Hindlimb muscle (tissue), 1 donor: ENCODE measurements at places on chromosomes 1 and 21.

- no peak for DNase-seq
Measured at GRCh38 chr1:38870996-38871395, 2.2 kb downstream of the MYCBP start.

- peak; percentile 77 for DNase-seq
Measured at GRCh38 chr1:201481761-201482493, 12.9 kb upstream of the PHLDA3 start.

GRCh38 chr1:110409316-110409715, 1.8 kb upstream of the LAMTOR5 start:
- no peak for DNase-seq

DNA sequence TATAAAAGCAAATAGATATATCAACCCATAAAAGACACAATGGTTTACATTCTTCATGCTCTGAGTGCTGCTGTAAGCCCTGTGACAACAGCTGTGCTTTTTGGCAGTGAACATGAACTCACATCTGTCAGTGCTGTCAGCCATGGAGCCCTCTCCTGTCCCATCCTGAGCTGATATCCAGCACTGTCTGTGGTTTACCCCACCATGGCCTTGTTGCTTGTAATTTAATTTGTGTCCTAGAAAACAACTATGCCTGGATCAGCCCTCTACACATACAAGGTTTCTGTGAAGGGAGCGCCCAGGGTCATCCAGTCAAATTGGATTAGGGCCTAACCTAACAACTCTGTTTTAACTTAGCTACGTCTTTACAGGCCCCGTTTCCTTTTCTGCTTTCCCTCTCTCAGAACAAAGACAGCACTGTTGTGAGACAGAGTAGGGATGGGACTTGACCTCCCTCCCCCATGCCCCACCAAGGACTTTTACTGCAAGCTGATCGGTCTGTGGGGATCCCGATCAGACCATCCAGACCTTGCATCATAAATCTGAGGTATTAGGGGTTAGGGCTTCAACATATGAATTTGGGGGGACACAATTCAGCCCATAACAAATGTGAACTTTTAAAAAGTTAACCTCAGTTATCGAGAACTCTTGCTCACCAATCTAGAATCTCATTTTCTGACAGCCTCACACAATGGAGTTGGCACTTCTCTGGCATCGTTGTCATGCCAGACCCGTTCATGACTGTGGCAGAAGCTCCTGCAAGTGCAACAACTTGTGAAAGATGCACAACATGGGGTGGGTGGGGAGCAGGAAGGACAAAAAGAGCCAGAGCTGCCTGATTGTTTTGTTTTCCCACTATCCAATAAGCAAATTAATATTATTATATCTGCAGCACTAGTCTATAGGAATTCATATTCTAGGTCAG, 16.4 kb upstream of the SLC44A3 start:
- peak; percentile 79 for DNase-seq

DNA sequence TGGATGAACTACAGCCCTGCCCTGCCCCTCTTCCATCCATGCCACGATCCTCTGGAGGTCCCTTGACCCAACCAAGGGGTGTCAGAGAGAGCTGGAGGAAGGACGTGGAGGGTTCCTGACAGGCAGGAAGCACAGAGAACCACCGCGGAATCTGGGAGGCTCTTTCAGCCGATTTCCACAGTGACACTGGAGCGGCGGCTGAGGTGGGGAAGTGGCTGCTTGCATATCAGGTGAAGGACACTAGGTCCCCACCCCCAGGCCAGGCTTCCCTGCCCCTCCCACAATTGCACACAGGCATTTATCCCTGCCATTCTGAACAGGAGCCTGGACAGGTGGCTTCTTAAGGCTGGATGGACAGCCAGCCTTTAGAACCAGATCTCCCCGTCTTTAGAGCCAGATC, 17.5 kb downstream of the LRRC71 start:
- DNase-seq = no peak

- DNase-seq = no peak
Measured at GRCh38 chr1:225738763-225739162, 38.9 kb upstream of the SRP9 start.

DNA sequence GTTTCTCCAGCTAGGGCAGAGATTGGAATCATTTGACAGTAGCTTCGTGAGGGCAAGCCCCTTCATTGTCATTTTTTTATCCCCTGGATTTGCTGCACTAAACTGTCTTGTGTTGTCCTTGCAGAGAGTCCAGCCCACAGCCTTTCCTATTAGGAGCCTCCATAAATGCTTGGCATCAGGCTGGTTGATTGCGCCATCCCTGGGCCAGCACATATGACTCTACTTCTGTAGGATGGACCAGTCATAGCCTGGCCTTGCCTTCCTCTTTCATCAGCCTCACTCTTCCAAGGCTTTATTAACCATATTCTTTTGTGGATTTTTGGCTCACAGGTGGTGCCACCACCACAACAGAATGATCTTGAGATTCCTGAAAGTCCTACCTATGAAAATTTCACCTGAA, 31.4 kb downstream of the LY9 start:
- DNase-seq = no peak

DNA sequence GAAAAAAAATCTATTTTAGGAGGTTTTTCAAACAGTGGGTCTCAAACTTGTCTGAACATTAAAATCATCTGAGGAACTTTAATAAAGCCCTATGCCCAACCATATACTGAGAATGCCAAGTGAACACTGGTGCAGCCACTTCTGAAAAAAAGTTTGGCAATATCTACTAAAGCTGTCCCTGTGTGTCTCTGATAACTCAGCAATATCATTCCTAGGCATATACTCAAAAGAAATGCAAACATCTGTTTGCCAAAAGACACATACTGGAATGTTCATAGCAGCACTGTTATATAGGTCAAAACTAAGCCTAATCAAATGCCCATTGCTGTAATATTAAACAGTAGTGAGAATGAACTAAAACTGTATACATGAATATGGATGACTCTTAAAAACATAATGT, 74.2 kb upstream of the RGS4 start:
- no peak for DNase-seq

DNA sequence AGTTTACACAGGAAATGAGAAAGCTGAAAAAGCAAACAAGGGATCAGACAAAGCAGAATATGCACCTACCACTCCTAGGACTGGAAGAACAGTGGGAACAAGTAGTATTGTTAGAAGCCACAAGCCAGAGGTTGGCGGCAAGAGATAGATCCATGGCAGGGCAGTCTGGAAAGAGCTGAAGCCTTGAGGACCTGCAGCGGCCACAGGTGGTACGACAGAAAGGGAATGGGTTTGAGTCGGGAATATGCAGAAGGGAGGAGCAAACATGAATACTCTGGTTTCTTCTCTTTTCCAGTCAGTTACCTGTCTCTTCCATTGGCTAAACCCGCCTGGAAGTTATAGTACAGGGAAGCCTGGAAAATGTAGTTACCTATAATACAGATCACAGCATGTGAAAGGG, 3.9 kb upstream of the PCNX2 start:
- DNase-seq = no peak

DNA sequence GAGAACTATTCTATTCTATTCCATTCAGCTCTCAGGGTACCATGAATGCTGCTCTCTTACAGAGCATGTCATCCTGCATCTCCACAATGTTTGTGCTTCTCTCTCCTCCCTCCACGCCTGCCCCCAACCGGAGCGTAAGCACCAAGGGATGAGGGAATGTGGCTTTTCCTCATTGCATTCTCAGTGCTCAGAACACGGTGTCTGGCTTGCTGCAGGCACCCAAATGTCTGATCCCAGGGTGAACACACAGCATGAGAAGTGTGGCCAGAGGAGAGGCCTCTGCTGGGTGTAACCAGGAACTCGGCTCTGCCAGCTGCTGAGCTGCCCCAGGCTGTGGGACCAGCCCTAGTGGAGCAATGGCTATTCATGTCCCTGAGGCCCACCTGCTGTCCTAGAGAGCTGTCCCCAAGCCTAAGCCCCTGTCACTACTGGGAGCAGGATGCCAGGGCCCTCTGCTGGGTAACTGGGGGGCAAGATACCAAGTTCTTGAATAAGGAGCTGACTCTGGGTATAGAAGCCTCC, 38.3 kb downstream of the OLFML2B start:
- DNase-seq = no peak

DNA sequence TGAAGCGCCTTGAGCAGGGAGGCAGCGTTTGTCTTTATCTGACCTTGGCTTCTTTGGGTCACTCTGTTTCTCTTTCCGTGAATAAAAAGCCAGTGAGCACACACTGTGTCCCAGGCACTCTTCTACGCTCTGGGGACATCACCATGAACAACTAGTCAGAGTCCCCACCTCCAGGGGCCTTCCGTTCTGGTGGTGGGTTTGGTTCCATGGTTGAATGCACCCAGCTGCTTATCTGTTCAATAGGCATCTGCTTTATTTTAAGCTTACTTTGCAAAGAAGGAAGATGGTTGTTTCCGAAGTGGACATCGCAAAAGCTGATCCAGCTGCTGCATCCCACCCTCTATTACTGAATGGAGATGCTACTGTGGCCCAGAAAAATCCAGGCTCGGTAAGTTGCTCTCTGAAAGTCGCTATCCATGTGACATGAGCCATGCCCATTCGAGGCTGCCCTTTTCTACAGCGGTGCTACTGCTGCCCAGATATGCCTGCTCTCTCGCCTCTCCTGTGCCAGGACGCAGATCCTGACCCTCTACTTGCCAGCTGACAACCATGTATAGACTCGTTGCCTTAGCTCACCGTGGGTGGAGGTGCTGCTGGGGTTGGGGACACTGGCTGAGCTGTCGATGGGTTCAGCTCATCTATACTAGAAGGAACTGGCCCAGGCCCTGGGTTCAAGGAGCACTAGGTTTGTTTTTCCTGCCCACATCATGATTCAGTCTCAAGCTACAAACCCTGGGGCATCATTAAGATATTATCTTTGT, 5.9 kb downstream of the MX1 start:
- no peak for DNase-seq

GRCh38 chr1:19067182-19067911, 110.9 kb upstream of the IFFO2 start:
- no peak for DNase-seq

- no peak for DNase-seq
Measured at GRCh38 chr1:44012941-44013609, 18.2 kb downstream of the SLC6A9 start.
